ENCODE measurements at places on chromosomes 12 and 14.

- no peak for DNase-seq
Measured at GRCh38 chr12:43154498-43155045, 397.4 kb downstream of the ADAMTS20 start.

- no peak for DNase-seq
Measured at GRCh38 chr14:38502239-38502638, 246.3 kb upstream of the CLEC14A start.

- DNase-seq, result no peak
Measured at GRCh38 chr14:53528185-53528671, 375.1 kb upstream of the DDHD1 start.

GRCh38 chr14:106691601-106692291 is 1165.4 kb downstream of the TMEM121 start:
- DNase-seq, result no peak

DNA sequence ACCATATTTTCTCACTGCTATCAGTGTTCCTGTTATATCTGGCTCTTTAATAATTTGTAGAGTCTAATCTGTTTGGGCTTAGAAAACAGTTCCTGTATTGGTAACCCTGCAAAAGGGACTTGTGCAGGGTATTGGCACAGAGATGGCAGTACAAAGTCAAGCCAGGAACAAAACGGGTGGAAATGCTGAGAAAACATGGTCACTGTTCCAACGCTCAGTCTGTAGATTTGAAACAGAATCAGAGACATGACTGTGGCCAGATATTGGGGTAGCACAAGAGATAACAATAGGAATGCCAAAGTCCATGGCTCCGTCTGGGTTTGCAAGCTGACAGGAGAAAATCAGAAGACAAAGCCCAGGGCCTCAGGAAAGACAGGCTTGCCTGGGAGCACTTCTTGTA is 290.7 kb upstream of the PDE3A start:
- no peak for DNase-seq

DNA sequence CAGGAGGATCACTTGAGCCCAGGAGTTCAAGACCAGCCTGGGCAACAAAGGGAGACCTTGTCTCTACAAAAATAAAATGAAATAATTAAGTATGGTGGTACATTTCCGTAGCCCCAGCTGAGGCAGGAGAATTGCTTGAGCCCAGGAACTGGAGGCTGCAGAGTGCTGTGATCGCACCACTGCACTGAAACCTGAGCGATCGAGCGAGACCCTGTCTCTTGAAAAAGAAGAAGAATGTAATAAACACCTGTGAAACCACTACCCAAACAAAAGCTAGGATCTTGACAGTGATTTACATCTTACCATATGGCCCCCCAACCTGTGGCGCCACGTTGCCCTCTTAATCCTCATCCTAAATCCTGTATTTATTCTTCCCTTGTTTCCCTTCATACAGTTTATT is 5.7 kb upstream of the DTX1 start:
- DNase-seq, result no peak

GRCh38 chr12:106600503-106600902 is 17.7 kb downstream of the RFX4 start:
- no peak for DNase-seq

GRCh38 chr12:25715102-25715501 is 162.0 kb upstream of the LMNTD1 start:
- DNase-seq, result no peak

Data from non-pigmented ciliary epithelial cell (primary cell).